ENCODE measurements at places on chromosomes 7 and 10.

DNA sequence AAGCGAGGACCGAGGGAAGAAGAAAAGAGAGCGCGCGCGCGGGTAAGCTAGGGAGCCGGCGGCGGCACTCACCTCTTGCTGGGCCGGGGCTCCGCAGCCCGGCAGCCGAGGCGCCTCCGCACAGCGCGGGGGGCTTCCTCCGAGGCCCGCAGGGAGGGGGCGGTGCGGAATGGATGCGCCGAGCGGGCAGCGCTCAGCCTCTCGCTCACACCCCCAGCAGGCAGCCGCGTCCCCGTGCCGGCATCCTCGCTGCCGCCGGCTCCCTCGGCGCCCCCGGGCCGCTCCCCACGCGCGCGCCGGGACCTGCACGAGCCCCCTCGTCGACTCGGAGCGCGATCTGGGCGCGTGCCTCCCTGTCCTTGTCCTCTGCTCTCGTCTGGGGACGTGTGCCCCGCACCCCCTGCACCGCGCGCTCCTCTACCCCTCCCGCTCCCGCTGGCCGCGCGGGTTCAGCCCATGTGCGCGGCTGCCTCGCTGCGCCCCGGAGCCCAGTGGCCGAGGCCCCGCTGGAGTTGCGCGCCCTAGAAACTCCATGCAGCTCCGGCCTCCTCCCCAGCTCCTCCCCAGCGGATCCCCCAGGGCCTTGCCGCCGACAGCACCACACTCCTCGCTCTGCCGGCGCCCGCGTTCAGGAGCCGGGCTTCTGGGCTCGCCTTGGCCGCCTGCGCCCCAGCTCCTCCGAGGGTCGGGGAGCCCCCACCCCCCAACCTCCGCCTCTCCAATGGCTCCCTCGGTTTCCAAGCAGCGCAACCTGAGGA lies 75.3 kb downstream of the CALN1 start:
- no peak for DNase-seq

- no peak for DNase-seq
Measured at GRCh38 chr7:28782362-28782761, 175.8 kb downstream of the TRIL start.

- no peak for DNase-seq
Measured at GRCh38 chr10:82618007-82618406, 743.0 kb downstream of the NRG3 start.

DNA sequence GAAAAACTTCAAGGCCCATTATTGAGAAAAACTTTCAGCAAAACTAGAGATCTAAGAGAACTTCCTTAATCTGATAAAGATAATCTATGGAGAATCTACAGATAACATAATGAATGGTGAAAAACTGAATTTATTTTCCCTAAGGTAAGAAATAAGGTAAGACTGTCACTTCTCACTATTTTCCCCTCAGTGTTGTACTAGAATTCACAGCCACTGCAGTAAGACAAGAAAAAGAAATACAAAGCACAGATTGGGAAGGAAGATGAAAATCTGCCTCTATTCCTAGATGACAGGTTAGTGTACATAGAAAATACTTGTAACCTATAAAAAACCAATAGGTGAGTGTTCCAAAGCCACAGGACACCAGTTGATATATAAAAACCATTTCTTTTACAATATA lies 220.7 kb upstream of the SHH start:
- no peak for DNase-seq

DNA sequence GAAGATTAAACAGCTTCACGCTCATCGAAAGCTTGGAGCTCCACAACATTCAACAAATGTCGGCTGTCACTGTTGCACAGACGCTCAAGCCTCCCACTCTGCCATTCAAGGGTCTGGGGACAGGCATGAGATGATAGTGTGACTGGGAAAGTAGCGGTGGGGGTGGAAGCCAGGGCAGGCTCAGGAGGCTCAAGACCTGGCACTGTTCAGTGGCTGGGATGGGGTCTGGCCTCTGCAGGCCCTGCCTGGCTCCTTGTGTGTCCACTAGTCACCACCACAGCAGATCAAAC lies 13.5 kb upstream of the GTPBP4 start:
- DNase-seq = no peak

GRCh38 chr7:112437072-112437471 lies 13.2 kb upstream of the IFRD1 start:
- DNase-seq = no peak

DNA sequence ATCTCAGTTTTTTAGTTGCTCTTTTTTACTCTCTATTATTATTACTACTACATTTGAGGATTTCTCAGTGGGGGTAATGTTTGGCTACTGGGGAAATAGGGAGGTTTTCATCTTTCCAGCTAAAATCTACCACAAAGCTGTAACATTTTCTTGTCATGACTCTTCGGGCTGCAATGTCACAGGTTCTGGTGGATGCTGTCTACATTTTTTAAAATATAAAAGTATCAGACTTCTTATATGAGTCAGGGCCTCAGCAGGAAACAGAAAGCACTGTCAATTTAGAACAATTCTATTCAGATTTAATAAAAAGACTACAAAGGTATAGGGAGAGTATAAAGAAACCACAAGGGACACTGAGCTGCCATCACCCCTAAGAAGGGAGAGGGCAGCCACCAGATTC lies 61.6 kb downstream of the DNAJC12 start:
- DNase-seq = no peak

GRCh38 chr7:157496416-157497275 lies 159.8 kb downstream of the DNAJB6 start:
- no peak for DNase-seq

GRCh38 chr7:136138991-136139390 lies 161.8 kb upstream of the MTPN start:
- no peak for DNase-seq

DNA sequence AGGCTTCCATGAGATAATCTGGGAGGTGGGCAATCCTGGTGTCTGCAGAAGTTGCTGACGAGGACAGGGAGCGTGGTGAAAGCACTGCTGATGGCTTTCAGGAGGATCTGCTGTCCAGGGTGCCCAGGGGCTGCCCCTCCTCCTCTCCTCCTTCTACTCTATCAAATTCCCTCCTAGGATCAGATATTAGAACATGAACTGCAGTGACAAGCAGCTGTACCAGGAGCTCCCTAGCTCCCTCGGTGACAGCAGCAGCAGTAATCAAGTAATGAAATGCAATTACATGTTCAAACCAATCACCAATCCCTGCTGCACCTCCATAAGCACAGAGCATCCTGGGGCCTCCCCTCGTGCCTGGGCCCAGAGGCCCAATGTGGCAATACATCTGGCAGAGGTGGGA lies 46.9 kb downstream of the GRID1 start:
- no peak for DNase-seq

- DNase-seq = no peak
Measured at GRCh38 chr10:95788830-95789229, 32.9 kb downstream of the ENTPD1 start.

- DNase-seq = no peak
Measured at GRCh38 chr10:60853107-60853506, 74.8 kb downstream of the CDK1 start.

DNA sequence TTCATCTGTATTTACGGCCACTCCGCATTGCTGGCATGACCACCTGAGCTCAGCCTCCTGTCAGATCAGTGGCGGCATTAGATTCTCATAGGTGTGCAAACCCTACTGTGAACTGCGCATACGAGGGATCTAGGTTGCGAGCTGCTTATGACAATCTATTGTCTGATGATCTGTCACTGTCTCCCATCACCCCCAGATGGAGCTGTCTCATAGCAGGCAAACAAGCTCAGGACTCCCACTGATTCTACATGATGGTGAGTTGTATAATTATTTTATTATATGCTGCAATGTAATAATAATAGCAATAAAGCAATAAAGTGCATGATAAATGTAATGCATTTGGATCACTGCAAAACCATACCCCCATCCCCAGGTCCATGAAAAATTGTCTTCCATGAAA lies 1172.9 kb upstream of the AUTS2 start:
- DNase-seq = no peak

DNA sequence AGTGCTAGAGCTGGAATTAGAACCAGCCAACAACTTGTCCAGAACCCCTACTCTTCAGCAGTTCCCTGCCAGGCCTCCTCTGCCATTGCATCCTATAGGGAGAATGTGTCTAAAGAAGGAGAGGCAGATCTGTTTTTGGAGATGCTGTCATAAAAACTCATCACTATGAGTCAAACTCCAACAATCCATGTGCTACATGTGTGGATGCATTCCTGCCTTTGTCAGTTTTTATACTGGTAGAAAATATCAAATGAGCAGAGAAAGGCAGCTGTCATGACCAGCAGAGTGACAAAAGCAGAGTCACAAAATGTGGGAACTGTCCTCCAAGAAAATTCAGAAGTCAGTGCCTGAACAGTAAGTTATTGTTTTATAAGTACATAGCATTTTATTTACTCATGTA lies 93.0 kb downstream of the ABLIM1 start:
- DNase-seq = no peak

- DNase-seq = no peak
Measured at GRCh38 chr10:106355450-106355849, 809.1 kb downstream of the SORCS1 start.

- DNase-seq = no peak
Measured at GRCh38 chr10:95785942-95786669, 30.1 kb downstream of the ENTPD1 start.

- no peak for DNase-seq
Measured at GRCh38 chr7:1601956-1602355, 32.1 kb upstream of the PSMG3 start.

DNA sequence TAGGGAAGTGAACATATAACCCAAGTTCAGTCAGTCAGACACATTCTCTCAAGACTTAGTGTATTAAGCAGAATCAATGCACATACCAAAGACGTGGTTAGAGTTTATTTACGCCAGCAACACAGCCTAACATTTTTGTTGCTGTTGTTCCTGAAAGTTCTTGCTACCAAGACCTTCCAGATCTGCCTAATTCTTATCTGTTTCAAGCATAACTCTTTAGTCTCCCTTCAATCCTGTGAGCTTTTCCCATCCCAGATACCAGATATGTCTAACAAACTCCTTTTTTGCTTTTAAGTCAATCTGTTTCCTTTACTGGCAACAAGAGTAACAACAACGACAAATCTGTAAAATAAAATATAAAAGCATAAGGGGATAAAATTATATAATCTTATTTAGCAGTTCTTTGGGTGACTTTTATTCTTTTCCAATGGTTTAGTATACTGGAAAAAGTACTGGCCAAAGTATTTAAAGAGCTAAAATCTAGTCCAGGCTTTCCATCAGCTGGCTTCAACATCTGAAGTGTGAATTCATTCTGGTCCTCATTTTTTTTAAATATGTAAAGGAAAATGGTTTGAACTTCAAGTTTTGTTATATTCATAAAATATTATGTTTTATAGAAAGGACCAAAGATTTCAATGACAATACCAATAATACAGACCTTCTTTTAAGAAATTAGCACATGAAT lies 193.8 kb downstream of the IMMP2L start:
- DNase-seq = no peak

DNA sequence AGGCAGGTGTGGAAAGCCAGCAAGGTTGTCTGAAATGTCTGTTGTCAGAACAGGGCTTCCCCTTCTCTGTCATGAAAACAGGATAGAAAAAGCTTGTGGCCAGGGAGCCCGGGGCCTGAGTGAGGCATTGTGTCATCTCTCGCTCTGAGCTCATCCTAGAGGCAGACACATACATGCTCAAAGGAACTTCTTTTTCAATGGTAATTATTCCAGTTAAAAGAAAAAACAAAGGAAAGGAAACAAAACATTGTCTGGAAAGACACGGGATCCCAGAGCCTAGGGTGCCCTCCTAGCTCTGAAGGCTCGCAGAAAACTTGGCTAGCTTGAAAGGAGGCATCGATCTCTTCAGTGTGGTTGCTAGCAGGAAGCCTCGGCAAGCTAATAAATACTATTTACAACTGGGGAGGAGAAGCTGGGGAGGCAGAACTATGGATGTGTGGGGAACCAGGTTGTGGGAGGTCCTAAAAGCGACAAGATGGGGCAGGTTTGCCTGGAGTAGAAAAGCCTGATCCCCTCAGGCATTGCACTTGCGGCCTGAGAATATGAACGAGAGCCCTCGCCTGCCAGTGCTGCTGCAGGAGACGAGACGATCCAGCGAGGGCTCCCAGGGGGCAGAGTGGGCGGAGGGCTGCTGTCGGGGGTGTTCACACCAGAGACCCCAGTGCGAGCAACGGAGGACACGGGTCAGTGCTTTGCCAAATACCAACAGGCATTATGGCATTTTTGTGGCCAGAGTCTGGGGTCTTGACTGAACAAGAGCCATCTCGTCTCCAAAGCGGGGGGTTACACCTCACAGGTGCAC lies 32.8 kb upstream of the DGKI start:
- no peak for DNase-seq

- no peak for DNase-seq
Measured at GRCh38 chr7:76509931-76510877, at the start of gene UPK3B. Gene UPK3B (plus strand): TSS chr7:76510552. CDS start chr7:76510653, 101 bp downstream.

GRCh38 chr10:99908512-99908911 lies 101.2 kb downstream of the DNMBP start:
- no peak for DNase-seq

GRCh38 chr10:7255517-7255916 lies 155.3 kb downstream of the SFMBT2 start:
- no peak for DNase-seq

DNA sequence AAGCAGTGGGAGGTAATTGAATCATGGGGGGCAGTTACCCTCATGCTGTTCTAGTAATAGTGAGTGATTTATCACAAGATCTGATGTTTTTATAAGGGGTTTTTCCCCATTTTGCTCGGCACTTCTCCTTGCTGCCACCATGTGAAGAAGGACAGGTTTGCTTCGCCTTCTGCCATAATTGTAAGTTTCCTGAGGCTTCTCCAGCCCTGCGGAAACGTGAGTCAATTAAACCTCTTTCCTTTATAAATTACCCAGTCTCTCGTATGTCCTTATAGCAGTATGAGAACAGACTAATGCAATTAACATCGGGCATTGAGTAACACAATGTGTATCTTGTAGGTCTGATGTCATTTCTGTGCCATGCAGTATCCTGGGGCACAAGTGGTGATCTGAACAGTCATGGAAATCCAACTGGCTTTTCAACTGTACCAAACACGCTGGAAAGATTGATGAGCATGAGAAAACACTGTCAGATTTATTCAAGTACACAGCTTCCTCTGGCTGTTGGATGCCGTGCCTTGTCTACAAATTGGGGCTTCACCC lies 208.6 kb upstream of the KIAA1217 start:
- no peak for DNase-seq

- DNase-seq = no peak
Measured at GRCh38 chr7:889025-889390, 12.7 kb downstream of the GET4 start.

GRCh38 chr10:71995449-71995848 lies 31.3 kb downstream of the CHST3 start:
- DNase-seq = no peak

DNA sequence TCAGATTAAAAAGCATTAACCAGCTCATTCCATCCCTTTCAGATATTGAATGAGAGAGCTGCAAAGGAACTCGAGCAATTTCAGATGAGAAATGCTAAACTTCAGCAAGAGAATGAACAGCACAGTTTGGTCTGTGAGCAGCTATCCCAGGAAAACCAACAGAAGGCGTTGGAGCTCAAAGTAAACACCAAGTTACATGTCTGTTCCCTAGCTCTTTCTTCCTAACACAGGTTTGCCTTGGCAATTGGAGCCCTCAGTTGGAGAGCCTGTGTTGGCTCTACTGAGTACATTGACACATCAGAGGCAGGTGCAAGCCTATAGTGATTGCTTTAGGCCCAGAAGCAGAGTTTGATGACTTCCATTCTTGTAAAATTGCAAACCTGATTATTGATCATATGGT lies 14.7 kb downstream of the CFAP58 start:
- no peak for DNase-seq

All from T-helper 1 cell (primary cell).